ENCODE measurements at places on chromosomes 1 and 21.

DNA sequence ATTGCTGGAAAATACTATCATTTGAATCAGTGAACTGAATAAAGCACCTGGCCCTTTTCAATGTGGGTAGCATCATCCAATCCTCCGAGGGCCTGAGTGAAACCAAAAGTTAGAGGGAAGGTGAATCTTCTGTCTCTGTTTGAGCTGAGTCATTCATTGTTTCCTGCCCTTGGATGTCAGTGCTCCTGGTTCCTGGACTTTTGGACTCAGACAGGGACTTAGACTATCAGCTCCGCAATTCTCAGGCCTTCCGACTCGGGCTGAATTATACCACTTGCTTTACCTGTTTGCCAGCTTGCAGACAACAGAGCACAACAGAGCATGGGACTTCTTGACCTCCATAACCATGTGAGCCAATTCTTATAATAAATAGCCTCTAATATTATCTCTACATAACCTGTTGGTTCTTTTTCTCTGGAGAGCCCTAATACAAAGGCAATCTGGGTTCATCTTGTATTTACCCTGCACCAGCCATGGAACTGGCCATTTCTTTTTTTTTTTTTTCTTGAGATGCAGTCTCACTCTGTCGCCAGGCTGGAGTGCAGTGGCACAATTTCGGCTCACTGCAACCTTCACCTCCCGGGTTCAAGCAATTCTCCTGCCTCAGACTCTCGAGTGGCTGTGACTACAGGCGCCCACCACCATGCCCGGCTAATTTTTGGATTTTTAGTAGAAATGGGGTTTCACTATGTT is 19.2 kb upstream of the VASH2 start:
- no peak for DNase-seq

DNA sequence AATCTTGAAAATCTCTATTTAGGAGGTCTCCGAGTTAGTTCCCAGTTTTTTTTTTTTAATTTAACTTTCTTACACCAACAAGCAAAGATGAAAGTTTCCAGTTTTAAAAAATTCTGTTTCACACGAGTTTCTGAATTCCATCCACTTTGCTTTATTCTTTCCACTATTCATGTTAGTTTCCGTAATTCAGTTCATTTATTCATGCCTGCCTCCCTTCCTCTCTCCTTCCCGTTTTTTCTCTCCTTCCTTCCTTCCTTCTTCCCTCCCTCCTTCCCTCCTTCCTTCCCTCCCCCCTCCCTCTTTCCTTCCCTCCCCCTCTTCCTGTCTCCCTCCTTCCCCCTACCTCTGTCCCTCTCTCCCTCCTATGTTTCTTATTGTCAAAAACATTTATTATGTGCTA is 22.3 kb downstream of the ADGRL2 start:
- DNase-seq, result no peak

DNA sequence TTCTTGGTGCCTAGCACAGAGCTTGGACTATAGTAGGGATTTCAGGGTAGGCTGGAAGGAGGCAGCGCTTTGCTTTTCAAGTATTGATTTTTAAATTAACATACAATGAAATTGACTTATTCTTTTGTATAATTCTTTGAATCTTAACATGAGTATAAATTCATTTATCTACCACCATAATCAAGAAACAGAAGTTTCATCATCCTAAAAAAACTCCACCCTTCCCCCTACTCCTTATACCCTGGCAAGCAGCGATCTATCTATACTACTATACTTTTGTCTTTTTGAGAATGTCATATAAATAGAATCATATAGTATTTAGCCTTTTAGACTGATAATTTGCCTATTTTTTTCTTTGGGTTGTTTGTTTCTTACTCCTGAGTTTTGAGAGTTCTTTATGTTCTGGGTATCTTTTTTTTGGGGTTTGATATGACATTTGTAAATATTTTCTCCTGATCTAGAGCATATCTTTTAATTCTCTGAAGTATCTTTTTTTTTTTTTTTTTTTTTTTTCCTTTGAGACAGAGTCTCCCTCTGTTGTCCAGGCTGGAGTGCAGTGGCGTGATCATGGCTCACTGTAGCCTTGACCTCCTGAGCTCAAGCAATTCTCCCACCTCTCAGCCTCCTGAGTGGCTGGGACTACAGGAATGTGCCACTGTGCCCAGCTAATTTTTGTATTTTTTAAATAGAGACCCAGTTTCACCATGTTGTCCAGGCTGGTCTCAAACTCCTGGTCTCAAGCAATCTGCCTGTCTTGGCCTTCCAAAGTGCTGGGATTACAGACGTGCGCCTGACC is 6.4 kb downstream of the RPS6KC1 start:
- DNase-seq, result no peak

GRCh38 chr1:195897076-195897475 is 711.2 kb downstream of the KCNT2 start:
- no peak for DNase-seq

DNA sequence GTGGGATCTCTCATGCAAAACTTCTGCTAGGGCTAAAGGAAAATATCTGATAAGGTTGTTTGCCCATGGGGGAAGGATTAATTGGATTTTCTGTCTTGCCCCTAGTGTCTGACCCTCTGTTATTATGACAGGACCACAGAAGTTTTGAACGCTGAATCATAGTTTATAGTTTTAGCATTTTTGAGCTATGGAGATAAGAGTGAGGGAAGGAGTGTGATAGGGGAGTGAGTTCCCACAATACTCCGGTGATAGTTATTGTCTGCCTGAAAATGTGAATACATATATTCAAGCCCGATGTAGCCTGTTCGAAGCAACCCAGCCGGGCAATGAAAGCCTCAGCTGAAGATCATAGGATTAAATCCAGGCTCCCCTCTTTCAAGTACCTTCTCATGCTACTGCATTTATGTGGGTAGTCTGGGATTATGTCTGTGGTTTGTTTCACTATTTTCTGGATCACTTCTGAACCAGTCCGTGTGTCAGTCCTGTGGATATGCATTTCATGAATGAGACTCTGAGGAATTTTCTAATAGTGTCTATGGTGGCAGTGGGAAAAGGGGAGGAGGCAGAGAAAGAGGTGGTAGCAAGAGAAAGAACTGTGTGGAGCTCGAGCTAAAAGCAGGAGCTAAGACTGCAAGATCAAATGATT is 258.7 kb downstream of the DISC1 start:
- no peak for DNase-seq

DNA sequence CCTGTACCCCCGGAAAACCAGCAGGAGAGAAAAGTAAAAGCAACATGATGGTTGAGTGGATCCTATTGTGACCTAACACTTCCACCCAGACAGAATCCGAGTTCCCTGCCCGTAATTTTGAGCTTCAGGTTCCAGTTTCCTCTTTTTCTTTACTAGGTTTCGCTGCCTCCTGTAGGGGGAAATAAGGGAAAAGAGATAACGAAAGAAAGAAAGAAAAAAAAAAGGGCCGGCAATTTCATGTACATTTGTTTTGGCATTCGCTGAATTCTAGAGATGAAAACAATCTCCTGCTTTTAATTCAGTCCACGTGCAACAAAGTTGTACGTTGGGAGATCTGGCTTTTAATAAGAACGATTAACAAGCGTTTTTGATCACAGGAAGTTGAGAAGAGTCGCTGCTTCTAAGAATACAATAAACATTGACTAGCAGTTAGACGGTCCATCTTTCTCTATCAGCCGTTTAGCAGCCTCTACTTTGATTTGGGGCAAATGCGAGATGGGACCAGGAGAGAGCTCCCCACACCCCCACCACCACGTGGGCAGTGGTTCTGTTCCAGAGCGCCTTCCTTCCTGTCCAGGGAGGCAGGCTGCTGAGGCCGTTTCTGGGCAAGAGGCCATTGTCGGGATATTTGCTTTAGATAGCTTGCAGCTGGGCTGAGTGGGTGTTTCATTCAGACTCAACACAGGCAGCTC is 155.9 kb upstream of the RUNX1 start:
- DNase-seq, result no peak

DNA sequence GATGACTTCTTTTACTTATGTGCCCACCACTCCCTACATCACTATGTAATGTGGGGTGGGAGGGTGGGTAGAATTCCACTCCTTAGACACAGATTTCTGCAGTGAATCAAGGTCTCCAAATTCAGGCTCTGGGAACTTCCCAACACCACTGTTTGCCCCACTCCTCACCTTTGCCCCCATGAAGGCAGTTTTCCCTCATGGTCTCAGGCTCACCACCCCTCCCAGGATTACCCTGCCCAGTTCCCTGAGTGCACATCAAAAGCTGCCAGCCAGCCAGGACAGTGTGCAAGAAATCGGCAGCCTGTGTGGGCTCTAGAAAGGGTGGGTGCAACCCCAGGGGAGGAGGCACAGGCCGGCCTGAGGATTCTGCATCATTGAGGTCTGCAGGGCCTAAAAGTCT is 14.8 kb downstream of the NENF start:
- DNase-seq, result no peak

GRCh38 chr21:45267390-45267760 is 20.3 kb downstream of the POFUT2 start:
- no peak for DNase-seq

GRCh38 chr1:177922209-177922608 is 47.6 kb downstream of the SEC16B start:
- DNase-seq, result no peak

All from hematopoietic multipotent progenitor cell treated with erythropoietin and hydrocortisone succinate and interleukin-3 and kit ligand, for 17 days (in vitro differentiated cells).